HT1080 (cell line): ENCODE measurements at places on chromosomes 1 and 21. TPM values are rescaled to one million over a fixed set of nuclear protein-coding genes. Genes with fewer than 3 reads are reported as not detected.

Gene CYP4X1
- total RNA-seq = 0.03 TPM in 2 replicates

Gene RPS6KA1
- total RNA-seq = 30.2 and 35.1 TPM in 2 replicates

Gene PTPRC
- total RNA-seq = 0.16 and 0.23 TPM in 2 replicates

Gene KCNA2
- not detected in 2 replicates for total RNA-seq

Gene RCSD1
- total RNA-seq = not detected in 2 replicates

Gene IL19
- 0.57 TPM in 1 of 2 replicates, not detected in the other for total RNA-seq

Gene POTED
- not detected in 2 replicates for total RNA-seq

Gene SPRR2E
- not detected in 2 replicates for total RNA-seq

Gene CYP4A22
- not detected in 2 replicates for total RNA-seq
